ENCODE measurements at places on chromosomes 1 and 21.
A peak's percentile ranks its signal among the peaks of the same experiment; 100 is the strongest.

DNA sequence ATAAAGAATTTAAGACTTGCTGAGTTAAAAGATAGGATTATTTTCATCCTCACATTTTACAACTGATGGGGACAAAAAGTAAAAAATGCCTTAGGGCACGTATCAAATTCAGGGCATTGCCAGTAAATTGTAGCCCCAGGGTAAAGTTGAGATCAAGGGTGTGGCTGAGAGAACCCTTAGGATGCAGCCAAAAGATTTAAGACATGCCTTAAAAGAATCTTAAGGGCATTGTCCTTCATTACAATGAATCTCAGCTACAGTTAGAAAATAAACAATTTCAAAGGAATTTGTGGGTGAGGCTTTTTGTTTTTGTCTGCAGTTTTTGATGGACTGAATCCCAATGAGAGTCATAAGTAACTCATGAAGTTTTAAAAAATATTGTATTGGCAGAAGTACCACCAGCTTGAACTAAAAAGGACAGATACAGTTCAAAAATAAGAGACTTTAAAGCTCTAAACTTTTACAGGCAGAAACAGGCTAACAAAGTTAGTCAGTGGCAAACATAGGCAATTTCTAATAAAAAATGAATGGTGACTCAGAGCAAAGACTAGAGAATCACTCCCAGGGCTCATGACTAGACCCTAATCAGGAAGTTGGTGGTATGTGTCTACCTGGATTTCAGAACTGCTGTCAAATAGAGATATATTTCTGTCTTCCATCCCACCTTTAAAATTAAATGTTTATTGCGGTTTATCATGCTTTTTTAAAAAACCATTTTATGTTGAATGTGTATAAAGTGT lies 165.1 kb upstream of the SNX7 start:
- DNase-seq: no peak

- DNase-seq: no peak
Observed at GRCh38 chr1:200405264-200405663, 4.6 kb downstream of the ZNF281 start.

GRCh38 chr1:229035054-229035747 lies 235.7 kb upstream of the RAB4A start:
- DNase-seq: no peak

- DNase-seq: no peak
Observed at GRCh38 chr1:7575041-7575400, 196.1 kb upstream of the VAMP3 start.

GRCh38 chr1:103561643-103562395 lies 9.6 kb upstream of the AMY2B start:
- no peak for DNase-seq

- no peak for DNase-seq
Observed at GRCh38 chr1:5879421-5879820, 112.8 kb downstream of the NPHP4 start.

DNA sequence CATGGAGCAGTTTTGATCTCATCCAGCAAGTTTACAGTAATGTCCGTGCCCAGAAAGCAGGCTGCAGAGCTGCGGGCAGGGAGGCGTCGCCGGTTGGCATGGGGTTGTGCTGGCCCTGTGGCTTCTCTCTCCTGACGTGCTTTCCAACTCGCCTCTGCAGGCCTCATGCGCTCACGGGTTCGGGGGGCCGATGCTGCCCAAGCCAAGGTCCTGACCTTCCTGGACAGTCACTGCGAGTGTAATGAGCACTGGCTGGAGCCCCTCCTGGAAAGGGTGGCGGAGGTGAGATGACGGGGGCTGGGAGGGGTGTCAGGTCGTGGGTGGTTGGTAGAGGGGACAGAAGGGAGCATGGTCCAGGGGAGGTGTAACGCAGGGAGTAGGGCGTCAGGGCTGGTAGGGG lies 176.1 kb downstream of the GALNT2 start:
- no peak for DNase-seq

DNA sequence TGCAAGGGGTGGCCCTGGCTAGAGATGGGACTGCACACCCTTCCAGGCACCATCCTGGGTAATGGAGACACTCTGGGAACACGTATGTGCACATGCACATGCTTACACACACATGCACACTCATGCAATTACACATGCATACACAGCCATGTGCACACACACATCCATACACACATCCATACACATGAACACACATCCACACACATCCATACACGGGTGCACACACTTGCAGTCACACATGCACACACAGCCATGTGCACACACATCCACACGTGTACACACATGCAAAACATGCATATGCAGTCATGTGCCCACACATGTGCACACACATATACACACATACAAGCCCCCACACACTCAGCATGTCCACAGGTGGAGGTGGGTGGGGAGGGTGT lies 22.3 kb upstream of the POFUT2 start:
- no peak for DNase-seq

GRCh38 chr21:31731056-31731856 lies 662 bp downstream of the SCAF4 start:
- DNase-seq: peak; percentile 75
